NCI-H146 (cell line): ENCODE measurements at places on chromosomes 11 and 22.

GRCh38 chr11:12618743-12619540, 55.3 kb upstream of the TEAD1 start:
- DNase-seq = no peak

- no peak for DNase-seq
These were observed 44.9 kb upstream of the CARS1 start for GRCh38 chr11:3101921-3102640.

- no peak for DNase-seq
These were observed 34.3 kb upstream of the CFAP300 start for GRCh38 chr11:102012946-102013345.

DNA sequence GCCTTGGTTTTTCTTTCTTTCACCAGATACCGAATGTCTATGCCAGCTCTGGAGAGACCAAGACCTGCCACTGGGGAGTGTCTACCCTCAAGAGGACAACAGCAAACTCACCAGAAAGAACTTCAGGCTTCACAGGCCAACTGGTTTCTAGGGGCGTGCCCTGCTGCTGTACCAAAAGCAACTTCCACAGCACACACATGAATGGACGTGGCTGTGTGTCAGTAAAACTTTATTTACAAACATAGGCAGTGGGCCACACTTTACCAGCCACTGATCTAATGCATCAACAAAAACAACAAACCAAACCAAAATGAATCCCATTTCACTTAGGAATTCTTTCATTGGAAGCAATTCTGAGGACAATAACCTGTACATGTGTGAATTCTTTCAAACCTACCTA, 16.7 kb downstream of the DEAF1 start:
- DNase-seq = no peak

GRCh38 chr11:24828938-24829605, 332.2 kb downstream of the LUZP2 start:
- no peak for DNase-seq

- DNase-seq = no peak
These were observed 102.7 kb downstream of the PHF21B start for GRCh38 chr22:44906999-44907644.

- no peak for DNase-seq
These were observed 554 bp downstream of the LRRC32 start for GRCh38 chr11:76669901-76670484.

- DNase-seq = no peak
These were observed 10.7 kb downstream of the CRY2 start for GRCh38 chr11:45857961-45858474.

DNA sequence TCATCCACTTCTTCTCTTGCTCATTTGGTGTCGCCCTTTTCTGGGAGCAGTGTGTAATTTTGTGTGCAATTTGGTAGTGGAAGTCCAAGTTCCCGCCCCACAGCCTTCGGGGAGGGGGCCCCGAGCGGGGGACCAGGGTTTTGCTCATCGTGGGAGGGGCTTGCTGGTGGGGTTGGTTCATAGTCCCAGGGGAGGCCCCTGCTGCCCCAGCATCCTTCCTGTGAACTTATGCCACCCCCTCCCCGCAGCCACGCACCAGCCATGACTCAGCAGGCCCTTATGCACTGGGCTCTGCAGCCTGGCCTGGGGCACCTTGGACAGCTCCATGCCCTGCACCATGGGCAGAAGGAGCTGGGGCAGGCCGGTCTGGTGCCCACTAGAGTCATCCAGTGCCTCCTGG, 1183.6 kb downstream of the BRD1 start:
- DNase-seq = no peak

- no peak for DNase-seq
These were observed 327.6 kb upstream of the CCDC90B start for GRCh38 chr11:83613767-83614121.

- no peak for DNase-seq
These were observed 3.7 kb downstream of the INSC start for GRCh38 chr11:15118431-15118830.

- DNase-seq = peak; percentile 72
These were observed 144.6 kb upstream of the RASSF10 start for GRCh38 chr11:12864316-12865156.

DNA sequence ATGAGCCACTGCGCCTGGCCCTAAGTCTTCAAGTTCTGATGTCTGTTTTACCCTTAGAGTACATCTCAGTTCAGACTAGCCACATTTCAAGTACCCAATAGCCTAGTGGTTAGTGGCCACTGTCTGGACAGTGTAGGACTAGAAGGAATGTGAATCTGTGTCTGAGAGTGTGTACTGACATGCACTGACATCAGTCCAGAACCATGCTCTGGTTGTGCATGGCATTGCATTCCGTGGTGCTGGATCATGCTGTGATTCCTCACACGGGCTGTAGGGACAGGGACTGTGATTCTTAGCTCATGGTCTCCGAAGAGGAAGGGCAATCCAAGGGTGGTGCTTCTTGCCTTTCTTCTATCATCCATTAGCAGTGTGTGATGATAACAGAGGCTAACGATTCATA, 41.1 kb downstream of the AMOTL1 start:
- DNase-seq = no peak

DNA sequence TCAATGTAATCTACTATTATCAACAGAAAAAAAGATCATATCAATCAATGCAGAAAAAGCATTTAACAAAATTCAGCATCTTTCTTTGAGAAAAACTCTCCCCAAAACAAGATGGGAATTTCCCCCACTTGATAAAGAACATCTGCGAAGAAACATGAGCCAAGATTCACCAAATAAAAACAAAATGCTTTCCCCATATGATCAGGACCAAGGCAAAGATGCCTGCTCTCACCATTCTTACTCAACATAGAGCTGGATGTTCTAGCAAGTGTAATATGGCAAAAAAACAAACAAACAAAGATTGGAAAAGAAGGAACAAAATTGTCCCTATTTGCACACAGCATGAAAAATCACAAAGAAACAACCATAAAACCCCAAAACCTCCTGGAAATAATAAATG, 23.4 kb downstream of the SHANK2 start:
- DNase-seq = no peak

DNA sequence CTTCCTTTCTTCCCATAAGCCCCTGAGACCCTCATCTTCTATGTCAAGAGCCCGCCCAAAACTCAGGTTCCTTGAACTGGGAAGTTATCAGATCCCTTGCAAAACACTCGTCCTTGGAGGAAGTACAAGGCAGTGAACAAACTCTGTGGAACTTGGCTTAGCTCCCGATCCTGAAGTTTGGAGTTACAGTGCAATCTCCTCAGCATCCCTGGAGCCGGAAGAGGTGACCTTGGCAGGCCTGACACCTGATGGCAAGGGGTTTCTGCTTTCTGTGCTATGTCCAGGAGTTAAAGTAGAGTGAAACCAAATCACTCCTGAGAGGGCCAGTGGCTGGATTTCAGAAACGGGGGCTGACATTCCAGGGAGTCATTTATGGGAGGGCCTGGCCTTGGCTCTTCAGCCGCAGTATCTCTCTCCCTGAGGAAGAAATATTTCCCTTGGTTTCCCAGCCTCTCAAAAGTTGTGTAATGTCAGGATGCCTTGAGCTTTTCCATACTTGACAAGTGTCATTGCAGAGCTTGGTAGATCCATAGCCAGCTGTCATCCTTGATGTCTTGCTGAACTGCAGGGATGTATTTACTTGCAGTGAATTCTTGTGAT, 1.9 kb upstream of the GRAMD1B start:
- DNase-seq = no peak

- no peak for DNase-seq
These were observed 7.1 kb downstream of the KCNQ1 start for GRCh38 chr11:2451916-2452315.

- no peak for DNase-seq
These were observed 32.2 kb downstream of the CWC15 start for GRCh38 chr11:94941131-94941530.

- DNase-seq = no peak
These were observed 87.5 kb downstream of the TBC1D22A start for GRCh38 chr22:46849951-46850350.

- DNase-seq = no peak
These were observed 32.6 kb downstream of the KREMEN1 start for GRCh38 chr22:29105468-29105867.

- no peak for DNase-seq
These were observed 19.1 kb downstream of the DCPS start for GRCh38 chr11:126322996-126323395.

GRCh38 chr11:61293867-61294716, 1.0 kb downstream of the VWCE start:
- DNase-seq = peak; percentile 82

- DNase-seq = no peak
These were observed 165.0 kb downstream of the BRD1 start for GRCh38 chr22:49662681-49663080.

GRCh38 chr11:130940706-130941105, 24.4 kb upstream of the SNX19 start:
- no peak for DNase-seq

DNA sequence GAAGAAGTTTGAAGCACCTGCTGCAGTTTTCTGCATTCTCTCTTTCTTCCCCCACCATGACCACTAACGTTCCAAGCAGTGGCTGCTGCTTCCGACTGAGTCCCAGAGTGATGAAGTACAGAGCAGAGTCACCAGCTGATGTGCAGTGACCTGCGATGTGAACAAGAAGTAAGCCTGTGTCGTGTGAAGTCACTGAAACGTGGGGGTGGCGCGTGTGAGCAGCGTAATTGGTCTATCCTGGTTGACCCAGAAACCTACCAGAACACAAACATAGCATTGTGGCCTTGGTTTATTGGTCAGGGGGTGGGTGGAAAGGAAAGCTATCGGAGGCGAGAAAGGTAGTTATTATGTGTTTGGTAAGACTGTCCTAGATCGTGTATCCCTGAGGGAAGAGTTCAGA, 3.5 kb downstream of the KRTAP5-7 start:
- no peak for DNase-seq

DNA sequence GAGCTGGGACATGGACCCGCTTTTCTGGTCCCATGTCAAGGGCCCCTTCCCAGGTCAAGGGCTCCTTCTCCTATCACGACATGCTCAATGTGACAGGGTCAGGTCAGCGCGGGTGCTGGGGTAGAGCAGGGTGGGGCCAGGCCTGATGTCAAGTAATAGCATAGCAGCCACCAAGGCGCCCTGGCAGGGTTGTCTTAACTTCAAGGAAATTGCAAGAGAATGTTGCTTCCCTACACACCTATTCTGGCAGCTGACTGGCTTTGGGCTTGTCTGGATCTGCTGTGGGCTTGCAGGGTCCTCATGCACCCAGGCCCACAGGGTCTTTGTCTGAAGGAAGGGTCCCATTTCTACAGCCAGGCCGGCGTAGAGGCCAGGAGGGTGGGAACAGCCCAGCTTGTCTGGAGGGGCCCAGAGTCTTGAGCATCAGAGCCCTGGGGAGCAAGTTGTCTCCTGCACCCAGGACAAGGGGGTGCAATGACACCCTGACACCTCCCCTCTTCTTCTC, 71.4 kb downstream of the BUD13 start:
- DNase-seq = no peak

GRCh38 chr11:100294748-100295147, 392.3 kb upstream of the ARHGAP42 start:
- DNase-seq = no peak

DNA sequence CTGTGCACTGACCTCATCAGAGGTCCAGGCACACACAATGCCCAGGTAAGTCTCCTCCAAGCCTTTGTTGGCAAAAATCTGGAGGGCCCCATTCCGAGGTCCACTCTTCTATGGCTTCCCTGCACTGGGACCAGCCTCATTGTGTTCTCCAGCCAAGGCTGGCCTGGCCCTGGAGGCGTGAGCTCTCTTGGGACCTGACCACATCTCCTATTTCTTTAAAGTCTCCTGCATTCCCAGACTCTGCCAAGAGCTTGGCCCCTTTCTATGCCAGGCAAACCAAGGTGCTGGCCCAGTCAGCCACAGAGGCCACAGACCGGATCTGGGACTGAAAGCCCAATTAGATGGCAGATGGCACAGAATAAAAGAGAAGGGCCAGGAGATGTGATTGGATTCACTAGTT, 55.1 kb downstream of the C11orf58 start:
- no peak for DNase-seq

- DNase-seq = no peak
These were observed 60.3 kb downstream of the ATXN10 start for GRCh38 chr22:45731798-45732495.

GRCh38 chr11:74212533-74212932, 41.4 kb downstream of the PPME1 start:
- no peak for DNase-seq

DNA sequence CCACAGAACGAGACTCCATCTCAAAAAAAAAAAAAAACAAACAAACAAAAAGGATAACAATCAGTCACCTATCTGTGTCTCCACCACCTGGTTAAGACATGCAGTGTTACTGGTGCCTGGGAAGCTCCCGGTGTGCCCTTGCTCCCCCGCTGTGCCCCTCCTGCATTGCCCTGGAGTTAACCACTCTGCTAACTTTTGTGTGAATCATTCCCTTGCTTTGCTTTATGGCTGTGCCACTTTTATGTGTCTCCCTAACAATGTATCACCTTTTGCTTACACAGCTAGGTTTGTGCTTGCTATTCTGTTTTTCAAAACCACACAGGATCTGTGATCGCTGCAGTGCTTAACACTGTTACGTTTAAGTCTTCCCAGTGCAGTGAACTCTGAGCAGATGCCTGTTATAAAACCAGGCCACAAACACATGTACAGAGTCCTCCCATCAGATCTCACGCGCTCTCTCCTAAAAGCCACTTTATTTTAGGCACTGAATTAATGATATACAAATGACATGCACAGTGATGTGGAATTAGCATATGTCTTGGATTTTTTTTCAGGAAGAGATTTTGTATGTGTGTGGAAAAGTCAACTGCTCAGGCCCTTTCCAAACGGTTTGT, 69.9 kb downstream of the BUD13 start:
- DNase-seq = no peak

DNA sequence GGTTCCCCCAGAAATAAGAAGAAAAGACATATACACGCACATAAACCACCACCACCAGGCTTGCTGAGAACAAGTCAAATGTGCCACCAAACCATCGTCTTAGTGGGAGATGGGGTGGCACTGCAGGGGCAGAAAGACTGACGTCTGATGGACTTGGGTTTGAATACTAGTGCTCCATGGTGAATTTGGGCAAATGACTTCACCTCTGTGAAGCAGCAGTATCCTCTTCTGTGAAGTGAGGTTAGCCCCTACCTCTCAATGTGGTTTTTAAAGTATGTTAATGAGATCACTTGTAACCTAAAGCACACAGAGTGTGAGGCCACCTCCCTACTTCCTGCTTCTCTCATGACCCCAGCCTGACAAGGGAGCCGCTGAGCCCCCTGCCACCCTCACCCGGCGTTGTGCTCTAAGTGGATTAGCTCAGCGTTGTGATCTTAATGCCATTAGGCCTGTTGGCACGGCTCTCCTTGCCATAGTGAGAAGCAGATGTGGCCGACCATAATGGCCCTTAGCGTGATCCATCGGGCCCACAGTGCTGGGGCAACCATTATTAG, 14.4 kb downstream of the ZBTB16 start:
- no peak for DNase-seq

GRCh38 chr11:100735949-100736675, 49.0 kb downstream of the ARHGAP42 start:
- DNase-seq = no peak
